GM10248 (cell line): ENCODE measurements at places on chromosomes 2 and 18.

- DNase-seq, result peak; percentile 43
These were observed 241.8 kb upstream of the RAB12 start for GRCh38 chr18:8367217-8367988.

GRCh38 chr2:18771212-18771611, 181.8 kb upstream of the NT5C1B start:
- DNase-seq, result no peak

DNA sequence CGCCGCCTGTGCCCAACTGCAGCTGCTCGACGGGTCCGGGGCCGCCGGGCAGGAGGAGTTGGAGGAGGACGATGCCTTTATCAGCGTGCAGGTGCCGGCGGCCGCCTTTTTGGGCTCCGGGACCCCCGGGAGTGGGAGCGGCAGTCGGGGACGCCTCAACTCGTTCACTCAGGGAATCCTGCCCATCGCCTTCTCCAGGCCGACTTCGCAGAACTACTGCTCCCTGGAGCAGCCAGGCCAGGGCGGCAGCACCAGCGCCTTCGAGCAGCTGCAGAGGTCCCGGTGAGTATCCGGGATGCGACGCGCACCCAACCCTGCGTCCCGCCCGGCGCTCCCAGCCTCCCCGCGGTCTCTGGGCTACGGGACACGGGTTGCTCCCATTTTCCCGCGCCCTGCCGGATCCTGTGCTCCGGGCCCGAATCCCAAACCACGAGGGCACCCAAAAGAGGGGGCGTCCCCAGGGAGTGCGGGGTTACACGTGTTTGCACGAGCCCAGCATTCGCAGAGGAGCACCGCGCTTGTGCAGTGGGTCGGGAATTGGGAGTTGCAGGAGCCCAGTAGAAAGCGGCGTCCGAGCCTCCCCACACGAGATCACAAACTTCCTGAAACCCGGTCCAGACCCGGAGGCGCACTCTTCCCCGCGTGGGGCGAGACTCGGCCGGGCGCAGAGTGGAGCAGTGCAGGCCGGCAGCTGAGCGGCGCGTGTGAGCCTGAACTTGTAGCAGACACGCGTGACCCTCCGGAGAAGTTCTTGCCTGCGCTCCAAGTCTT, 1.2 kb downstream of the CABLES1 start:
- peak; percentile 61 for DNase-seq

DNA sequence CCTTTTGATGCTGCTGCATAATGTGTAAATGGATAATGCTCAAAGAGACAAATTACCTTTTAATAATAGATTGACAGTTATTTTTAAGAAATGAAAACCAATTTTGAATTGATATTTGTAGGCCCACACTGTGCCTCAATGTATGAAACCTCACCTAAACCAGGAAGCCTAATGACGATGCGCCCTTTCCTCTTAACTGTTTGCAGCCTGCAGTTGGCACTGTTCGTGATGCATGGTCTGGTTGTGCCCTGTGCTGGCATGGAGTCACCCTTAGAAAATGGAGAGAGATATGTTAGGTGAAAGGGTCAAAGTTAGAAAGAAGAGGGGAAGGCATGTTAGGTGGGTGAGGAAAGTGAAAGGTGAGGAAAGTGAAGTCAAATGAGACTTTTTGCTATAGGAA, 390.2 kb downstream of the PTPRM start:
- DNase-seq, result no peak

DNA sequence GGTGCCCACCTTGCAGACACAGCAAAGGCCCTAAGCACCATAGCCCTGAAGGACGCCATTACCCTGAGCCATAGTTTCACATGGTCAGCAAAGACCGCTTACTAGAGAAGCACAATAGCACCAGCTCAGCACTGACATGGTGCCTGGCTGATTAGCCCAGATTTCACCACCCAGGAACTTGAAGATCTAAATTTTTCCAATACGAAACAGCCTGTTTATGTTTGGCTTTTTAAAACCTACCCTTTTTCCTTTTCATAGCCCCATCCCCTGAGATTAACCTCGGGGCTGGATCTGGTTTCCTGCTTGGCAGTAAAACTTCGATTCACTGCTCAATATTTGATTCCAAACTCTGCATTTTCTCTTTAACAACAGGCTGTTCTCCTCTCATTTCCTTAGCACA, 158.5 kb upstream of the PID1 start:
- no peak for DNase-seq

DNA sequence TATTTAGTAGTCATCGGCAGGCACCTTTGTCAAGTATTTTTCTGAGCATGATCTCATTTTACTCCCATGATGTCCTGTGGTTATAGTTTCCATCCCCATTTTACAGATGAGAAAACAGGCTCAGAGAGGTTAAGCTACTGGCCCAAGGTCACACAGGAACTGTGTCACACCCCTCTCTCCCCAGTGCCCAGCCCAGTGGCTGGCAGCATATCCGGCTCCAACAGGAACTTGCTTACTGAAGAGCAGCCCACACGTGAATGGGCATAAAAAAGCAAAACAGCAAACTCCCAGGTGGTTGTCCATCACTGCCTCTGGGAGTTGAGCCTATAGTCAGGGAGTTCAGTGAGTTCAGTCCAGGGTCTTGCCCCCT, 8.3 kb upstream of the KLF11 start:
- no peak for DNase-seq

DNA sequence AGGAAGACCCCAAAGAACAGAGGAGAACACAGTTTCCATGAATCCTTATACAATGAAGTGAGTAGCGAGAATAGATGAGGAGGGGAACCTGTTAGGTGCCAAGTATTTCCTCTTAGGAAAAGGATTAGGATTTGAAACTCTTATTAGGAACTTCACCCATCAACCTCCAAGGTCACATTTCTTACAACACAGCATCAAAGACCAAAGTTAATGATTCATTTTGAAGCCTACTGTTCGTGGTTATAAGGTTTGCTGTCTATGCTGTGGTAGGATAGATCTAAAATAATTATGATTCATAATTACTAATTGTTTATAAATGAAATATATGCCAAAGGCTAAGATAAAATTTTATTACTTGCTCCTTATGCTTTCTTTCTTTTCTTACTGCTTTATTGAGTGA, 6.1 kb downstream of the CFAP221 start:
- no peak for DNase-seq

GRCh38 chr2:118062048-118062447, 26.2 kb upstream of the INSIG2 start:
- DNase-seq, result no peak

GRCh38 chr2:32249731-32250236, 14.9 kb downstream of the NLRC4 start:
- no peak for DNase-seq

DNA sequence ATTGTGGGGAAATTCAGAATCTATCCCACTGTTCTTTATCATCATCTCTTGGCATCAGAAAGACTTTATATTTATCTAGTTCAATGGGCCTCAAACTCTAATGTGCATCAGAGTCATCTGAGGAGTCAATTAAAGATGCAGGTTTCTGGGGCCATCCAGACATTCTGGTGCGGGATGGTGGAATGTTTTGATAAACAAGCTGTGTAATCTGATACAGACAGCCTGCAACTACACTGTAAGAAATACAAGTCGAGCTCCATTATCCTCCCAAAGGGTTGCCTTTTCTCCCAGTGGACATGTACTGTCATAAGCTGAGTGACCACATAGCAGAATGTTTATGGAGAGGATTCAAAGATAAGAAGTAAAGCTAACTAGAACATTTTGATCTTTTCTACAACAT, 515.3 kb upstream of the DCC start:
- DNase-seq, result no peak

- no peak for DNase-seq
These were observed 199.4 kb downstream of the ZEB2 start for GRCh38 chr2:144320491-144320890.

- DNase-seq, result no peak
These were observed 125.1 kb downstream of the TANC1 start for GRCh38 chr2:159093497-159093896.

DNA sequence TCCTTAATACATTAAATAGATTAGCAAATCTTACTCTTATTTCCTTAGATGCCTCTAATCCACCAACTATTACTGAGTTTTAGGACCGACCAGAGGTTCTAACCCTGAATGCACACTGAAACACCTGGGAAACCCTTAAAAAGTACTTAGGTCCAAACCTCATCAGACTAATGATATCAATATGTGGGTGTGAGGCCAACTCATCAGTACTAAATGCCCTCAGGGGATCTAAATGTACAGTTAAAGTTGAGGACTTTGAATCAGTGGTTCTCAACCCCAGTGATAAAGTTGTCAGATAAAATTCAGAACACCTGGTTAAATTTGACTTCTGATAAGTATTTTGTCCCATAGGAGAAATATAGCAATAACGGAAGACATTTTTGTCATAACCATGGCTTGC, 20.9 kb downstream of the MMADHC start:
- DNase-seq, result no peak

DNA sequence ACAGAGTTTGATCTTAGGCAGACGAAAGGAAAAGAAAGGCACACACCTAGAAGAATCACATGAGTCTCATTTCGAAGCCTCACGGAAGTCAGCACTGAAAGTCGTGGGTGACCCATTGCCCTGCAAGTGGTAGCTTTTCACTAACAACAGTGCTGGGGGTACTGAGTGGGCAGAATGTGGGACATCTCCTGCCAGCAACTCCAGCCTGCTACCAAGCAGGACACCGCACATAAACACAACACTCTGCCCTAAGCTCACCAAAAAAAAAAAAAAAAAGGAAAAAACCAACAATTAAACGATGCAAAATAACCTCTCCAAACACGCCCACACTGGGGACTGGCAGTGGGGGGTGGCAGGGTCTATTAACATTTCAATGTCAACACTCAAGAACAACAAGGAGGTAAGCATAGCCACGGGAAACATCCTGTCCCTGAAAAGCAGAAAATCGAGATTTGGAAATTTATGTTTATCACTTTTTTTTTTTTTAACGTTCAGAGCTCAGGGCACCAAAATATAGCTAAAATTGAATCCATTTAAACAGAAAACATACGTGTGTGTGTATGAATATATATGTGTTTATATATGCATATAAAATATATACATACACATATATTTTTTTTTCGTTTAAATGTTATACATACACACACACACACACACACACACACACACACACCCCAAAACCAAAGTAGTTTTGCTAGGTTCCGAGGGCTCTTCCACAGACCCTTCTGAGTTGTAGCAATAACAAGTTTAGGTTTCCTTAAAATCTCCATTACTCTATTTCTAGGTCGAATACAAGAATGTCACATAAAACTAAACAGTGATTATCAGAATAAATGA, 2.2 kb downstream of the INO80D start:
- DNase-seq, result peak; percentile 40

DNA sequence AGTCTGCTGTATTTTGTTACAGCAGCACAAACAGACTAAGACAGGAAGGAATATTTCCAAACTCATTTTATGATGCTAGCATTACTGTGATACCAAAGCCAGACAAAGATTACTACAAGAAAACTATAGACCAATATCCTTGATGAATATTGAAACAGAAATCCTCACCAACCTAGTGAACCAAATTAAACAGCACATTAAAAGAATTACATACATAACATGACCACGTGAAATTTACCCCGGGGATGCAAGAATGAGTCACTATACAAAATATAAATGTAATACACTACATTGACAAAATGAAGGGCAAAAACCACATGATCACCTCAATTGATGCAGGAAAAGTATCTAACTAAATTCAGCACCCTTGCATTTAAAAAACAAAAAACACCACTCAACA, 112.6 kb downstream of the CHN1 start:
- DNase-seq, result no peak

GRCh38 chr18:51171223-51171622, 26.3 kb downstream of the MEX3C start:
- no peak for DNase-seq

GRCh38 chr2:135651717-135652116, 89.9 kb upstream of the UBXN4 start:
- no peak for DNase-seq

GRCh38 chr18:61833978-61834377, 58.8 kb downstream of the RNF152 start:
- DNase-seq, result no peak
